ENCODE measurements at places on chromosomes 4 and X.

GRCh38 chr4:106358899-106359298 lies 9.7 kb downstream of the GIMD1 start:
- no peak for DNase-seq

DNA sequence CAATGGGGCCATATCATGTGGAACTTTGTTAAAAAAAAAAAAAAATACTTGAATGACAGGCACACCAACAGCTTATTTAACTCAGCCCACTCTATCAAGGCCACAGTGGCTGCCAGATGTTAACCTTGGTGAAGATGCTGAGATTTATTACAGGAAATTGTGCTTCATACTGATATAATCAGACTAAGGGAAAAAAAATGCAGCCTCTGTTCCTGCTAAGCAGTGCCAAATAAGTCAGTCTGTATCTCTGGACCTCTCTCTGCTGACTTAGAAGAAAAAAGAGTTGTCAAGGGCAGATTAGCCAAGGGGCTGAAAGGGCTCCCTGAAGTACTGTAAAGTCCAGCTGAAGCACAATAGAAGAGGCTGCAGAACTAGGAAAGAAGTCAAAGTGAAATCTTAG lies 677.7 kb upstream of the HTR2C start:
- DNase-seq = no peak

- DNase-seq = no peak
These were observed 3.8 kb downstream of the PHOX2B start for GRCh38 chr4:41744572-41745291.

DNA sequence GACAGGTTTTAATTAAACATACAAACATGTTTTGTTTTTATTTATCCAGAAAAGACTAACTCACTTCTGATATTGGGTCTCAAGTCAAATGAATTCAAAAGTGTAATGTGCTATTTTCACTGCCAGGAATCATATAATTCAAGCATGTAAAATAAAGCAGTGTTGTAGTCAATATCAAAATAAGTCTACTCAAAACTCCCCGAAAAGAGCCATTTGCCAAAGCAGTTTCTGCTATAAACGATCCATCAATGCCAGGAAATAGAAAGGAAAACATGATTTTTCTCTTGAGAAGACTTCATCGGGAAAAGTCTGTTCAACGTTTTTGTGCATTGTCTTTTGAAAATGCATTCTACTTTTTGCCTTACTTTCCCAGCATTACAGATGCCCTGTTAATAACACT lies 633.3 kb downstream of the FAT4 start:
- no peak for DNase-seq

- DNase-seq = no peak
These were observed 238.7 kb upstream of the NR3C2 start for GRCh38 chr4:148680884-148681283.

DNA sequence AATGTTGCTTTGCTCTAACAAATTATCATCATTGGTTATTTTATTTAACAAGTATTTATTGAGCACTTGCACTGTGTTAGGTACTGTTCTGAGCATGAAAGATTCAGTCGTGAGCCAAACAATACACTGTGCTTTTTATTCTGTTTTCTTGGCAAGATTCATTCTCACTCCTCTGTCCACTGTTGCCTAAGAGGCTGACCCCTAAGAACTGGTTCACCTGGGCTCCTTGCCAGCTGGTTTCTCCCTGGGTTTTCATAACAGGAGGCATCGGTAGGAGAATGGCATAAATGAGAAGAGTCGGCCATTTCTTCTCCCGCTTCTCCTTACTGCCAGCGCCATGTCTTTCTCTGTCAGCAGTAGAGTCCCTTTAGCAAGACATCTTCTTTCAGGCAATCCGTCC lies 243.7 kb upstream of the DIAPH2 start:
- DNase-seq = no peak

All from Peyer's patch (tissue), 4 donors.